Prostate gland (tissue), 2 donors: ENCODE measurements at places on chromosomes 12 and 14. TPM values are rescaled to one million over a fixed set of nuclear protein-coding genes. Genes with fewer than 3 reads are reported as not detected.
A peak's percentile ranks its signal among the peaks of the same experiment; 100 is the strongest.

GRCh38 chr12:29396774-29397173 is 15.8 kb upstream of the ERGIC2 start:
- DNase-seq: no peak

GRCh38 chr12:57895389-57896114 is 45.8 kb upstream of the ATP23 start:
- DNase-seq: no peak

- no peak for DNase-seq
Observed at GRCh38 chr14:21106176-21106497, 5.3 kb downstream of the TMEM253 start.

GRCh38 chr12:1839464-1839863 is 19.1 kb downstream of the LRTM2 start:
- no peak for DNase-seq

- DNase-seq: no peak
Observed at GRCh38 chr14:91170504-91171121, 56.7 kb downstream of the DGLUCY start.

DNA sequence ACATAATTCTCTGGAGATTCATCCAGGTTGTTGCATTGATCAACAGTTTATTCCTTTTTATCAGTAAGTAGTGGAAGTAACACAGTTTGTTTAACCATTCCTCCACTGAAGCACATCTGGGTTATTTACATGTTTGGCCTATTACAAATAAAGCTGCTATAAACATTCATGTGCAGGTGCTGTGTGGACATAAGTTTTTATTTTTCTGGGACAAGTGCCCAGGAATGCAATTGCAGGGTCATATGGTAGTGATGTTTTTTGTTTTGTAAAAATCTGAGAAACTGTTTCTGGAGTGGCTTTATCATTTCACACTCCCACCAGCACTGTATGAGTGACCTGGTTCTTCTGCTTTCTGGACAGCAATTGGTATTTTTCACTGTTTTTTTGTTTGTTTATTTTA is 505.4 kb downstream of the CCER1 start:
- no peak for DNase-seq

- DNase-seq: no peak
Observed at GRCh38 chr12:105823810-105824209, 314.9 kb downstream of the NUAK1 start.

DNA sequence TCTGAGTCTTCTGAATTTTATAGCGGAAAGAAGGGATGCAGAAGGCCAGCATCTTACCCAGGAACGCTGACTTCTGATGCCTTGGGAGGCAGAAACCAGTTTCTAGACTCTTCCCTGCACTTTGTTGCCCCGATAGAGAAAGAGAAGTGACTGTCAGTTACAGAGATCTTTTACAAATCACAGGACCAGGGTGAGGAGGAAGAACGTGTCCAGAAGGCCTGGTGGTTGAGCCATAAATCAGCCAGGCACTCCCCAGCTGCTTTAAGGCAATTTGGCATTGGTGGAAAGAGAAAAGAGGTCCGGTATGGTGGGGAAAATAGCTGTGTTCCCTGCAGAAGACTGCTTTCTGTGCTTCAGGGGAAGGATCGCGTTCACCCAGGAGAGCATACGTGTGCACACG is 88.7 kb upstream of the KCNA1 start:
- DNase-seq: no peak

- DNase-seq: no peak
Observed at GRCh38 chr12:79873201-79873600, 61.7 kb downstream of the PPP1R12A start.

DNA sequence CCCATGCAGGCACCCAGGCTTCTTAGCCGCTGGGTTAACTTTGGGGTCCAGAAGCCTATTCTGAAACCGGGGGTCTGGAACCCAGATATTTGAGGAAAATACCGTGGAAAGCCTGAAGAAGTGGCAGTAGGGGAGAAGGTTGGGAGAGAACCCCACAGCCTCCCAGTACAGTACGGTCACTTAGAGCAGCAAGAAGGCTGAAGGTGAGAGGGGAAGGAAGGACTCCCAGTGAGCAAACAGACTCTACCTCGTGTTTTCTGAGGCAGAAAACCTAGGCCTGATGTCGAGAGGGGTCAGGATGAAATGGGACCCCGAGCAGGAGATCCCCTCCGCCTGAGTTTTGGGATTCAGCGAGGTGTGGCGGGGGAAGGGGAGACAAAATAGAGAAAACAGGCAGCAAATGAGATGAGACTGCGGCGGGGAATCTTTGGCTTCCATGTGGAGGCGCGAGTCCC is 10.7 kb upstream of the CALCOCO1 start:
- no peak for DNase-seq

GRCh38 chr14:50249136-50249775 is 17.9 kb upstream of the SOS2 start:
- no peak for DNase-seq

GRCh38 chr12:30754383-30754749 is 385 bp downstream of the CAPRIN2 start:
- DNase-seq: no peak

- DNase-seq: no peak
Observed at GRCh38 chr14:89720076-89720687, 234.3 kb downstream of the EFCAB11 start.

DNA sequence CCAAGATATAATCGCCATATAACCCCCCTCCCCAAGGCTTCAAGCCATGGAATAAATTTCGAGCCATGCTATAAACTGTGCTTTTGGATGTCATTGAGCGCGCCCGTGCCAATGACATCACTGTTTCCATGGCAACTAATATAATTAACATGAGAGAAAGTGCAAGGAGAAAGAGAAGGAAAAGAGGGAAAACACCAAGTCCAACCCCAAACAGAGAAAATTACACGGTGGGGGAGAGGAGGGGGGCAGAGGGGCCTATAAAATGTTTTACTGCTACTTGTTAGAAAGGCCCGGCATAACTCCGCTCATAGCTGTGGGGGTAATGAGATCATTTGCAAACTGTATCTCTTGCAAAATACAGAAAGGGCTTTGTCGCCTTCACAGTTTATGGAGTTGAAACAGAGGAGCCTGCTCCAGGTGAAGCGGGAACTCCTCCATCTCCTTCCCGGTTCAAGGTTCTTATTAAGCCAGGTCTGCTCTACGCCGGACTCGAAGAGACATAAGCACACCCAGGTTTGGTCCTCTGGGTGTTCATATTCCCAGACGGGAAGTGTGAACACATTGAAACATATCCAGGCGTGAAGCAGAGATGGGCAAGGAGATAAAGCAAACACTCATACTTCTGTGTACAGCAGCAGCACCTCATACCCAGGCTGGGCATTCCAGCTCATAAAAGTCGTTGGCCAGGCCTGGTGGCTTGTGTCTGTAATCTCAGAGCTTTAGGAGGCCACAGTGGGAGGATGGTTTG is 99.1 kb upstream of the MAP1LC3B2 start:
- DNase-seq: peak; percentile 39

DNA sequence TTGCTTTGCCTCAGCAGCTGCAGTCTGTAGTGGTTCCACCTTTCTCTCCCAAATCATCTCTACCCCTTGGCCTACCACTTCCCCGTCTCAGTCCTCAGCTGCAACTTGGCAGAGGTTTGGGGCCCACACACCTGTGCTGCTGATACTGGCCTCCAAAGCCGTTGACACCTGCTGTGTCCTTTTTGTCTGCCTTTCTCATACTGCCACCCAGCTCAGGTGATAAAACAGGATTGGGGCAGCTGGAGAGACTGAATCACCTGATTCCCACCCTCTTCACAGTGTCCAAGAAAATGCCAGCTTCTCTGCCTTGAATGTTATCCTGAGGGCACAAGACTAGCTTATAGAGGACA is 103.7 kb downstream of the ETV6 start:
- no peak for DNase-seq

- DNase-seq: no peak
Observed at GRCh38 chr14:28381656-28382055, 384.9 kb upstream of the FOXG1 start.

GRCh38 chr12:131097202-131098177 is 143.8 kb downstream of the ADGRD1 start:
- DNase-seq: no peak

GRCh38 chr14:64725261-64725815 is 21.1 kb downstream of the PLEKHG3 start:
- no peak for DNase-seq

GRCh38 chr12:46686267-46686942 is 139.4 kb downstream of the SLC38A4 start:
- no peak for DNase-seq

GRCh38 chr14:60632257-60632656 is 17.0 kb downstream of the SIX1 start:
- no peak for DNase-seq

DNA sequence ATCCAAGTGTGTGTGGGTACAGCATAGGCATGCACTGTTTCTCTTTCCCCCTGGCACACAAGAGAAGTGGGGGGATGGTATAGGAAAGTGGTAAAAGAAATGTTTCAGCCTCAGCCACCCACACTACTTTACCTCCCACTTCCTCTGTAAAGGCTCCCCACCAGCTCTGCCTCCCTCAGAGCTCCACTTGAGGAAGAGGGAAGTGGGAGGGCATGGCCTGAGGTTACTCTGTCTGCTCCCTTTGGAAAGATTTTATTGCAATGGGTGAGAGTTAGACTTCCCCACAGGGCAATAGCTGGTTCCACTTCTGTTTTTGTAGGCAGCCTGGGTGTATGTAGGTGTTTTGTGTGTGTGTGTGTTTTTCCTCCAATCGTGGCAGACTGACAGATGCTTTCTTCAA is 145.3 kb downstream of the SSPN start:
- DNase-seq: no peak

- DNase-seq: no peak
Observed at GRCh38 chr12:132393245-132393795, 63.9 kb upstream of the GALNT9 start.

GRCh38 chr12:132342251-132343227 is 13.2 kb upstream of the GALNT9 start:
- DNase-seq: no peak

GRCh38 chr14:32654106-32654505 is 284.6 kb upstream of the NPAS3 start:
- DNase-seq: no peak

DNA sequence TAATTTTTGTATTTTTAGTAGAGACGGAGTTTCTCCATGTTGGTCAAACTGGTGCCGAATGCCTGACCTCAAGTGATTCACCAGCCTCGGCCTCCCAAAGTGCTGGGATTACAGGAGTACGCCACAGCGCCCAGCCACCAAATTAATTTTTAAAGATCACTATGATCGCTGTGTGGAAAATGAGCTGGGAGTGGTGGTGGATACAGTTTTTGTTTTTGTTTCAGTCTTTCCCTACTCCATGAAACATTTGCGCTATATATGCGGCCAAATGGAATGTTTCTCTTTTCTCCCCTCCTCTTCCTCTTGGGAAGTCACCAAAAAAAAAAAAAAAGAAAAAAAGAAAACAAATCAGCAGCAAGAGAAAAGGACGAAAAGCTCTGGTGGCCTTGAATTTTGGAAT is 20.8 kb upstream of the P2RX4 start:
- DNase-seq: no peak

- DNase-seq: no peak
Observed at GRCh38 chr14:36161776-36162175, 14.7 kb downstream of the PTCSC3 start.

GRCh38 chr14:49992448-49992847 is 99.6 kb downstream of the ARF6 start:
- no peak for DNase-seq

GRCh38 chr12:108950991-108951739 is 69.7 kb downstream of the SVOP start:
- peak; percentile 68 for DNase-seq

DNA sequence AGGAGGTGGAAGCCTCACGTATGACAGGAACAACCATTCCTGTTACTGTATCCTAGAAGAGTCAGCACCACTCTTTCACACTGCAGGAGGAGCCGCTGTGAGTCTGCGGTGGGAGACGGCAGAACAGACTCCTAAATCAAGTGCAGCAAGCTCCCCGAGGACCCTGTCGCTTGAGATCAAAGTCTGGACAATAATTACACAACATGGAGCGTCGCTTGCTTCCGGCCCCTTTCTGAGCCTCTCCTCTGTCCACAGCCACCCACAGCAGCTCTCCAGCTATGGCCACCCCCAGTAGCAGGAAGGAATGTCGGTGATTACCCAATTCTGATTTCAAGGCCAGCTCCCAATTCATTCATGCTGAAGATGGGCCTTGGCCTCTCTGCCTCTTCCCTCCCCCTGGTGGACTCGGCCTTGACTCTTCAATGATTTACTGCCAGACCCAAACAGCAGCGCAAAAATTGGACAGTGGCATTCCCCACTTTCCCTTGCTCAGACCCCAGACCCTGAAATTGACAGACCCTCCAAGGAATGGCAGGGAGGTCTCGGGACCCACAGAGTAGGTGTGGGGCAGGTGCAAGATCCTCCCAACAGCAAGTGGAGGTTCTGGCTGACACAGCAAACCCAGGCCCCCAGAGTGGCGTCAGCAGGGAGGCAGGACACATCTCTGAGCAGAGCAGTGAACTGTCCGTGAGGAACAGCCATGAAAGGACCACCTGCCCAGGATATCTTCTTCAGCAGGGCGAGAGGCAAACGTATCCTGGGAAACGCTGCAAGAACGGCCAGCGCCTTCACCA is 272.7 kb upstream of the DIO3 start:
- DNase-seq: no peak

- DNase-seq: no peak
Observed at GRCh38 chr12:58773986-58774385, 146.3 kb downstream of the LRIG3 start.

DNA sequence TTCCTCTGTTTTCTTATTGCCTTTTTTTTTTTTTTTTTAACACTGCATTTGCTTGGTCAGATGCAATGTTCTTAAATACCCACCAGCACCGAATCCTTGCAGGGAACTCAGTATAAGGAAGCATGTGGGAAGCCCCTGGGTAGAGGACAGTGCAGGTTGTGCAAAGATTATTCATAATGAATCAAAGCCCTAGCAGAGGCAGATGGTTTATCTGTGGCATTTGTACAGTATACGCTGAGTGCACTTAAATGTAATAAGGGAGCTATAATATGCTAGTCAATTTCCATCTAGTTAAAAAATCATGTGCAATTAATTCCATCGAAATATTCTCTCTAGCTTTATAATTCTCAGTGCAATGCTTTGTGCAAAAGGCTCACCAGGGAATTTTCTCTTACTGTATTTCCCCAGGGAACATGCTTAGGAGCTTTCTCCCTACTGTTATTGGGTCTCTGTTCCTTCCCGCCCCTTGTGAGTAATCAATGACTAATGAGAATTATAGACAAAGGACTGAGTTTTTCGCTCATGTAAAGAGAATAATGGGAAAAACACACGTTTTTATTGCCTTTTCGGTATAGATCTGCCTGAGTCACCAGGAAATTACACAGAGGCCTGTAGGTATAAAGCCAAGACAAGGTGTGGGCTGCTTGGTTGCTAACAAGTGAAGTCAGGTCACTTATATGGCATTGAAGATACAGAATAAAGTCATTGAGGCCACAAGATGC is 1214.3 kb upstream of the TMEM132C start:
- DNase-seq: no peak

ABHD12B gene
- not detected for total RNA-seq

HPD gene
- 0.41 TPM for total RNA-seq

MUCL1 gene
- total RNA-seq: not detected

BCAT1 gene
- total RNA-seq: 0.59 TPM

NUAK1 gene
- 9.6 TPM for total RNA-seq

AQP2 gene
- 2.7 TPM for total RNA-seq

RD3L gene
- total RNA-seq: not detected

CACNA2D4 gene
- 9.4 TPM for total RNA-seq

AJUBA gene
- 27.9 TPM for total RNA-seq

KERA gene
- not detected for total RNA-seq
